ENCODE measurements at places on chromosomes 7 and 10.

- no peak for DNase-seq
Observed at GRCh38 chr10:47319784-47320183, 2.5 kb upstream of the GDF2 start.

DNA sequence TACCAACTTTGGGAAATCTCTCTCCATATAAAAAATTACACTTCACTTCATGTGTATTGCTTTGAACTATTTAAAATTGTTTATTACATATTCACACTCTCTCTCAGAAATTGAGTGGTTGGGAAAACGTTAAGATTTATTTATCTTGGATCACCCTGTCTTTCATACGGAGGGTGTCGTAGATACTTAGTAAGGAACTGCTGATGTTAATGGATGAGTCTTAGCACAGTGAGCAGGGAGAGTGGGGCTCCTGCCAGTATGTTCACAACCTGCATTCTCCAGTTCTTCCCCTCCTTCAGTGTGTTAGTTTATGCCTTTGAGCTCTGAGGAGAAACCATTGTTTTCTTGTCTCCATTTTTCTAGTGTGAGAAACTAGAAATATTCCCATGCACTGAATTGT lies 67.1 kb downstream of the CDK14 start:
- no peak for DNase-seq

- DNase-seq: no peak
Observed at GRCh38 chr10:79904671-79905321, 44.1 kb downstream of the SFTPD start.

GRCh38 chr10:112533916-112534315 lies 86.9 kb downstream of the VTI1A start:
- no peak for DNase-seq

- DNase-seq: no peak
Observed at GRCh38 chr10:98316170-98316569, 48.2 kb upstream of the LOXL4 start.

- DNase-seq: no peak
Observed at GRCh38 chr7:29859524-29860185, 53.3 kb downstream of the WIPF3 start.

GRCh38 chr10:120805014-120805812 lies 45.9 kb upstream of the WDR11 start:
- no peak for DNase-seq

DNA sequence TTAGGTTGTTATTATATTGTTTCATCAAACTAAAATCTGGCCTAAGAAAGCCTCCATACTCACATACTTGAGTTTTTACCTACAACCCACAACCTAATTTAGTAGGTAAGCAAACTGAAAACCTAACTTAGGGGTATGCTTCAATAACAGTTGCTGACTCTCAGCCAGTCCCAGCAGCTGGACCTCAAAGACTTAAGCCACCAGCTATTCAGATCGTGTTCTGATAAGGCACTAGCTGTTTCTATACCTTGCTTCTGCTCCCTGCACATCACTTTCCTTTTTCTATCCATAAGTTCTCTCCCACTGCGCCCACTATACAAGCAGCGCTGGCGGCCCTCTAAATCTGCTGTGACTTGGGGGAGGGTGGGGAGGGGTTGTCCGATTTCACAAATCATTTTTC lies 42.3 kb downstream of the SUGCT start:
- no peak for DNase-seq

- no peak for DNase-seq
Observed at GRCh38 chr7:150716368-150716767, at the start of gene GIMAP1. TSS of gene GIMAP1 (plus strand) at chr7:150716613. CDS start at chr7:150719048, 2,435 bp downstream.

DNA sequence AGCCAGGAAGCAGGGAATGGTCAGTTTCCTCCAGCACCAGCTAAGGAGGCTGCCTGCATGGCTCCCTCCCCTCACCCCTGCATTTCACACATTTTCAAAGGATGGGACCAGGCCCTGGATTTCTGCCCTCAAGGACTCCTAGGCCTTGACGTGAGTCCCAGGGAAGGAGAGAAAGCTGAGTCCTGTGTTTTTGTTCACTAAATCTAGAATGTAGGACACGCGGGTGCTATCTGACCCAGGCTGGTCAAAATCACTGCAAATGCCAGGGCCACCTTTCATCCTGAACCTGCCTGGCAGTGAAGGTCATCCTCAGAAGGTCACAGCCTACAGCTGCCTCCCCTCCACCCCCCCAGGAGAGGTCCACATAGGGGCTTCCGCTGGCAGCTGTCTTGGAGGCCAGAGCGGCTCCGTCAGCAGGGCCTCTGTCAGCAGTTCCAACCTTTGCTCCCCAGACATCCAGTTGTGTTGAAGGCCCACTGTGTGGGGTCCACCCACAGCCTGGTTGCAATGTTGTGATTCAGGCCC lies 18.0 kb downstream of the RHBDD2 start:
- DNase-seq: no peak

DNA sequence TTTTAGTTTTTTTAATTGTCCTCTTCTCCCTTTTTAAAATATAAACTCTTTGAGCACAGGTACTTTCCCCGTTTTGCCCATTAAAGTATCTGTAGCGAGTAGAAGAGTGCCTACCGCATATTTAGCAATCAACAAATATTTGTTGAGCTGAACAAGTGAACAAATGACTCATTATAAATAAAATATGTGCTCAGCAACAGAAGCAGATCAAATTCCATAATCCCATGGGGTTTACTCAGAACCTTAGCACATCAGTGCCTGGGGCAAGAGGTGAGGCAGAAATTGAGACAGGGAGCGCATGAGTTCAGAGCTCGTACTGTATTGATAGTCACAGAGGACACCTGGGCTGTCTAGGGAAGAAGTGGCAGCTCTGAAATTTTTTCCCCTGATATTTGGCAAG lies 161.0 kb downstream of the SEM1 start:
- DNase-seq: no peak

DNA sequence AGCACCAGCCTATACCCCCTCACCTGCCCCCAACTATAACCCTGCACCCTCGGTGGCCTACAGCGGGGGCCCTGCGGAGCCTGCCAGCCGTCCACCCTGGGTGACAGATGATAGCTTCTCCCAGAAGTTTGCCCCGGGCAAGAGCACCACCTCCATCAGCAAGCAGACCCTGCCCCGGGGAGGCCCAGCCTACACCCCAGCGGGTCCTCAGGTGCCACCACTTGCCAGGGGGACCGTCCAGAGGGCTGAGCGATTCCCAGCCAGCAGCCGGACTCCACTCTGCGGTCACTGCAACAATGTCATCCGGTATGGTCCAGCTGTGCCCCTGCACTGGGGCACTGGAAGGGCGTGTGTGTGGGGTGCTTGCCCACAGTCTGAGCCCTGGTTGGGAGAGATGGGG lies 40.0 kb upstream of the BMPR1A start:
- no peak for DNase-seq

- DNase-seq: no peak
Observed at GRCh38 chr10:114631666-114632417, 26.2 kb downstream of the ABLIM1 start.

GRCh38 chr7:30306976-30307375 lies 22.6 kb downstream of the ZNRF2 start:
- DNase-seq: no peak

GRCh38 chr7:66105263-66105748 lies 9.3 kb upstream of the CRCP start:
- DNase-seq: no peak

DNA sequence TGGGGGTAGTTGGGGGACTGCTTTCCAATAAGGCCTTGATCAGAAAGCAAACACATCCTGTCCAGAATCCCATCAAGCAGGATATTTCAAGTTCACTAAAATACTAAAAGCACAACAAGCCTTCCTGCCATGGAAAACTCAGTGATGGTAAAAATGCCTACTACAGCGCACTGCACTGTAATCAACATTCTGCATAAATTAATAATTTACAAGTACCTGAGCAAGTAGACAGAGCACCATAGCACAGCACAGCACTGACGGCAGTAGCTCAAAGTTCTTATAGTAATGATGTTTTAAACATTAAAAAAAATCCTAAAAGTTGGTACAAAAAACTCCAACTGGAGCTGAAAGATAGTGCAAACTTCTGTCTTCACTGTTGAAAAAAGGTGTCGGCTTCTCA lies 120.5 kb downstream of the FANK1 start:
- no peak for DNase-seq

- DNase-seq: no peak
Observed at GRCh38 chr7:115475761-115476385, 554.0 kb downstream of the MDFIC start.

DNA sequence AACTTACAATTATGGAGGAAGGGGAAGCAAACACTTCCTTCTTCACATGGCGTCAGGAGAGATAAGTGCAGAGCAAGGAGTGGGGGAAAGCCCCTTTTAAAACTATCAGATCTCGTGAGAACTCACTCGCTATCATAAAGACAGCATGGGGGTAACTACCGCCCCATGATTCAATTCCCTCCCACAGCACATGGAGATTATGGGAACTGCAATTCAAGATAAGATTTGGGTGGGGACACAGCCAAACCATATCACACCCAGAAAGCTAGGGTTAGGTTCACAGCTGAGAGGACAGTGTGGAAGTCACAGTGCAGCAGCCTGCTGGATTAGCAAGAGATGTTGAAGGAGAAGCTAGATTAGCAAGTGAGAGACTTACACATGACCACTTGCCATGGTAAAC lies 81.6 kb downstream of the CRTAC1 start:
- no peak for DNase-seq

- DNase-seq: no peak
Observed at GRCh38 chr10:123689880-123690279, 23.7 kb downstream of the GPR26 start.

DNA sequence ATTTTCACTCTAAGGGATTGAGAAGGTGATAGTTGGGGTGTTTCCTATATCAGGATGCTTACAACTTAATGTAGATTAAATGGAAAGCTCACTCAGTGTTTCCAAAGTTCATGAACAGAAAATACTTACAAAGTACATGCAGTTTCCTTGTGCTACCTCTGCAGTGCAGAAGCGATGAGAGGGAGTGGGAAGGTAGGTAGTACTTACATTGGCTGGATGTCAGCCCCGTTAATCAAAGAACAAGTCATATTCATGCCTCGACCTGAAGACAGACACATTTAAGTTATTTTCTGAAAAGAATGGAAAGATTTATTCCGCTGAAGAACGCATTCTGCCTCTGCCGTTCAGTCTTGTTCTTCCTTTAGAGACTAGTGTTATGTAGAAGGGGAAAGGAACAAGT lies 93.1 kb downstream of the ZMYND11 start:
- DNase-seq: no peak

GRCh38 chr10:31070025-31070424 lies 38.4 kb upstream of the ZNF438 start:
- no peak for DNase-seq

GRCh38 chr7:46169384-46169755 lies 248.3 kb upstream of the IGFBP3 start:
- no peak for DNase-seq

DNA sequence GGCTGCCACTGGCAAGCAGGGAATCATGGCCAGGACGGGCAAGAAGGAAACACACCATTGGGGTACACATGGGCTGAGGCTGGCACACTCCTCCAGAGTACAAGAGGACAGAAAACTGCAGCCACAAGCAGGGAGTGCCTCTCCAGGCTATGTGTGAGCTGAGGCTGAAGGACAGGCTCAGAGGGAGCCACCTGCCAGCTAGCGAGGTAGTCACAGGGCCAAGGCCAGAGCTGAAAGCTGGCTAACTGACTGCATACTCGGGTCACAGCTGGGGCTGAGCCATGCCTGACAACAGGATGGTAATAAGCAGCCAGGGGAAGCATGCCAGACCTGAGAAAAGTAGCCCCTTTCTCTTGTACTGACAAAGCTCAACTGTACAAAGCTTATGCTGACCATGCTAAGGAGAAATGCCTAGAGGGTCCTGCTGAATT lies 52.0 kb downstream of the KIF5B start:
- DNase-seq: no peak

GRCh38 chr10:125291836-125292235 lies 131.5 kb upstream of the CTBP2 start:
- DNase-seq: no peak

- DNase-seq: no peak
Observed at GRCh38 chr7:96331233-96331632, 9.3 kb upstream of the SLC25A13 start.

- DNase-seq: no peak
Observed at GRCh38 chr10:110781139-110781538, 90.6 kb upstream of the PDCD4 start.

DNA sequence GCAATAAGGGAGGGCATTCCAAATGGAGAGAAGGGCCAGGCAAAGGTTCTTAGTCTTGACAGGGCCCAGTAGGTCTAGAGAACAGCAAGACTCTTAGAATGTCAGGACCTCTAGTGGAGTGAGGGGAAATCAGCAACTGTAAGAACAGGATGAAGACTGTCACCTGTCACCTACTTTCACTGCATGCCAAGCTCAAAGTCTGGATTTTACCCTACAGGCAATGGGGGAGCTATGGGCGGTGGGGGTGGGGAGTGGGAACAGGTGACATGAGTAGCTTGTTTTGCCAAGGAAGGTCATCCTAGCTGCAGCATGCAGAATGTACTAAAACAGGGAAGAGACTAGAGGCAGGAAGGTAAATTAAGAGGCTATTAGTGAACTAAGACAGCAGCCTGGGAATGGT lies 18.3 kb downstream of the GOT1 start:
- DNase-seq: no peak

DNA sequence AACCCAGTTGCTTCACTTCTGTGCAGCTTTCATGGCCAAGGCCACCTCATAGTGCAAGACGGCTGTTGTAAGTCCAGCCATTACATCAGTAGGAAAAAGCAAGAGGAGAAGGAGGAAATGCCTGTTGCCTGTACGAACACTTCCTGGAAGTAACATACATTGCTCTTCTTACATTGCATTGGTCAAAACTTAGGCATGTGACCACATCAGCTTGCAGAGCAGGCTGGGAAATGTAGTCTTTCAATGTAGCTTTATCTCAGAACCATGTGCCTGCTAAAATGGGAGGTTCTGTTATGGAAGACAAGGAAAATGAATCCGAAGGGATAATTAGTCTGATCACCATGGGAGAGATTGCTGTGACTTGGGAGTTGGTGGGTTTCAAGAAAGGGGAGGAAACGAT lies 4.3 kb downstream of the SLC29A3 start:
- DNase-seq: no peak

- no peak for DNase-seq
Observed at GRCh38 chr10:63636812-63637211, 115.6 kb downstream of the REEP3 start.

DNA sequence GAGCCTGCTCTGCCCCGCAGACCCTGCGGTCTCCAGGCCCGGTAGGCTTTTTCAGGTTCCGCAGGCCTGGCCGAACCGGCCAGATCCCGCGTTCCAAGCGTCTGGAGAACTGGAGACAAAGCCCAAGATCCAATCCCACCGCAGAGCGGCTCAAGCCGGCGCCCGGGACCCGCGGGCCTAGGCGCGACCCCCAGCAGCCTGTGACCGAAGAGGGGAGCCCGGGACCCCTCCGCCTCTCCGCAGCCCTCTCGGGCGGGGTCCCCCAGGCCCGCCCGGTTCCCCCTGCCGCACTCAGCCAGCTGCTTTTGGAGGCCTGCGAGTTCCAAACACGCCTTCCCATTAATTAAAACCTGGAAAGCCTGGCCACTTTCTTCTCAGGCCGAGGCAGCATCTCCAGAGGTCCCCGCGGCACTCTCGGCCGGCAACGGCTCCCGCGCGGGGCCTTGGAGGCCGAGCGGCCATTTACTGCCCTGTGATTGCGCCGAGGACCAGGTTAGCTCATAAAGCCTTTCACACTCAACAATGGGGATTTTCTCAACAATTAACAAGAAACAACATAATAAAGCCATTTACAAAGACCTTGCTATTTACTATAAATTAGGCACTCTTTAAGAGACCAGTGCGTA lies 16.7 kb downstream of the SKIDA1 start:
- DNase-seq: no peak

GRCh38 chr7:116953906-116954838 lies 871 bp downstream of the ST7 start:
- peak; percentile 79 for DNase-seq
